ENCODE measurements at places on chromosomes 5 and 9.

GRCh38 chr5:39340506-39340905 is 23.8 kb downstream of the C9 start:
- DNase-seq, result no peak

DNA sequence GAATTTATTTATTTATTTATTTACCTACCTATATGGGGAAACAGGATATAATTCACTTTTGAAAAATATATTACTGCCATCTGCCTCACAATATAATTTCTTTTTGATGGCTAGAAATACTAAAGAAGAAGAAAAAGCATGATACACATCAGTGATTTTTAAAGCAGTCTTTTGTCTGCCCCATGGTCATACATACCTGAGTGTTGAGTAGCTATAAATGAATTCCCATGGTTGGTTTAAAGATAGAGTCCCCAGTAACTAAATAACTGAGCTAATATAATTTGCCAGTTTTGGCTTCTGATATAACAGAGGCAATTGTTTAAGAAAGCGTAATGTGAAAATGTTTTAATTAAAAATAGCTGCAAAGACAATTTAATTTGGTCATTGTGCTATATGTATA is 447.8 kb downstream of the PDE4D start:
- no peak for DNase-seq

DNA sequence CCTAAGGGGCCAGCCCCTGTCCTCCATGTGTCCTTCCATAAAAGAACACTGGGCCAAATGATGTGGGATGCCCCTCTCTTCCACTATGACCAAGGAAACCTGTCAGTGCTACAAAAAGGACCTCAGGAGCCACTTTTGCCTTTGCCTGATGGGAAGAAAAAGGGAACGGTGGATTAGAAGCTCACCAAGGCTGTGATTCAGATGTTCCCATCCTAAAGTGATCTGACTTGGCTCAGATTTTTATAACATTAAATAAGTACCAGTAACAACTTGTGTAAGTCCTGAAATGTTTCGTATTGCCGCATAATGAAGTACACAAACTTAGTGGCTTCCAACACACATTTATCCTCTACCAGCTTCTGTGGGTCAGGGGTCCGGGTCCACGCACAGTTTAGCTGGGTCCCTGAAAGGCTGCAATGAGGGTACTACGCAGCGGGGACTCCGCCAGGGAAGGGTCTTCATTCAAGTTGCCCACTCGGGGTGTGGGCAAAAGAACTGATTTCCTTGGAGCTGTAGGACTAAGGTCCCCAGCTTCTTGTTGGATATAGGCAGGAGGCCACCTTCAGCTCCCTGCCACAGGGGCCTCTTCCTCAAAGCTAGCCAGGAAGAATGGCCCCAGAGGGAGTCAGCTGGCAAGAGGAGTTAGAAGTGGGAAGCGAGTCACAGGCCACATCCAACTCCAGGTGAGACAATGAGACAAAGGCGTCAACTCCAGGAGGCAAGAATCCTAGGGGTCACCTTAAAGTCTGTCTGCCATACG is 60.4 kb downstream of the RAPGEF1 start:
- no peak for DNase-seq

GRCh38 chr5:119036101-119036762 is 34.7 kb upstream of the DMXL1 start:
- no peak for DNase-seq

DNA sequence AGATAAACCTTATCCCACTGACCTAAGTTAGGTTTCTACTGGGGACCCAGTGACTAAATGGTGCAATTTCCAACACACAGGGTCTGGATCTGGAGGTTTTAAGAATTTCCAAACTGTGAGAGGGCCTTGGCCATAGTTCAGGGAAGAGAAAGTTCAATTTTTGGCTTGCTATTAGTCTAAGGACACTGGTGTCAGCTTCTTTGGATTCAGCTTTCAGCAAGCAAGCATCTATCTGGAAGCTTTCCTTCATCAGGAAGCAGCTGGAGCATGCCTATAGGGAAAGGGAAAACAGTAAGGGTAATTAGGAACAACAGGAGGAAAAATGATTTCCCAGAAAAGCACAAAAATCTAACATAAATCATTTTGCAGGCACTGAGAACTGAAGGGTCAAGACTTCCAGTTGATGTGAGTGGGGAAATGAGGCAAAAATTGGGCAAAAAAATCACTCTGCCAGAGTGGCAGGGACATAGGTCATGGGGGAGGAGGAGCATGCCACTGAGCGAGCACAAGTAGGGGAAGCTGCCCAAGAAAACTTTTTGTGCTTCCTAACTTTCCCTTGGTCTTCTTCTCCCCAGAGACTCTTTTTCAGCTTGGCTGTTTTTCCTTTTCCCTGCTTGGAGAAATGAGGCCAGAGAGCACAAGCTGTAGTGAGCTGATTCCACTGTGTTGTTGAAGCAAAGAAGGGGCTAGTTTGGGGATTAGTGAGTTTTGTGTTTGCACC is 299.6 kb downstream of the FGF10 start:
- DNase-seq, result no peak

DNA sequence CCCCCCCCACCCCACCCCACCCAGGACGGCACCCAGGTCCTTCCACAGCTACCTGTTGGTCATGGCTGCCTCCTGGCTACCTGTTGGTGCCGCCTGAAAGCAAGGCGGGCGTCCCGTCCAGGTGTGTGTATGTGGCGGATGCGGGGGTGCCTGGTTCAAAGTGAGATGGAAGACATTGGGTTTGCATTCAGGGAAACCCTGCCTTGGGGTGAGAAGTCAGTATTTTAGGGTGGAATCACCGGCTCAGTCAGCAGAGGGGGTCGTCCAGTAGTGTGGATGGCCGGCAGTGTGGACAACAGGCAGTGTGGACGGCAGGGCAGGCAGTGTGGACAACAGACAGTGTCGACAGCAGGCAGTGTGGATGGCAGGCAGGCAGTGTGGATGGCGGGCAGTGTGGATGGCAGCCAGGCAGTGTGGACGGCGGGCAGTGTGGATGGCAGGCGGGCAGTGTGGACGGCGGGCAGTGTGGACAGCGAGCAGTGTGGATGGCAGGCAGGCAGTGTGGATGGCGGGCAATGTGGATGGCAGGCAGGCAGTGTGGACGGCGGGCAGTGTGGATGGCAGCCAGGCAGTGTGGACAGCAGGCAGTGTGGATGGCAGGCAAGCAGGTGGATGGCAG is 28.0 kb downstream of the NKD2 start:
- DNase-seq, result no peak

- no peak for DNase-seq
These were observed 54.1 kb upstream of the PDE8B start for GRCh38 chr5:77156379-77156778.

GRCh38 chr9:129697656-129698253 is 32.3 kb downstream of the PRRX2 start:
- DNase-seq, result peak; percentile 63

DNA sequence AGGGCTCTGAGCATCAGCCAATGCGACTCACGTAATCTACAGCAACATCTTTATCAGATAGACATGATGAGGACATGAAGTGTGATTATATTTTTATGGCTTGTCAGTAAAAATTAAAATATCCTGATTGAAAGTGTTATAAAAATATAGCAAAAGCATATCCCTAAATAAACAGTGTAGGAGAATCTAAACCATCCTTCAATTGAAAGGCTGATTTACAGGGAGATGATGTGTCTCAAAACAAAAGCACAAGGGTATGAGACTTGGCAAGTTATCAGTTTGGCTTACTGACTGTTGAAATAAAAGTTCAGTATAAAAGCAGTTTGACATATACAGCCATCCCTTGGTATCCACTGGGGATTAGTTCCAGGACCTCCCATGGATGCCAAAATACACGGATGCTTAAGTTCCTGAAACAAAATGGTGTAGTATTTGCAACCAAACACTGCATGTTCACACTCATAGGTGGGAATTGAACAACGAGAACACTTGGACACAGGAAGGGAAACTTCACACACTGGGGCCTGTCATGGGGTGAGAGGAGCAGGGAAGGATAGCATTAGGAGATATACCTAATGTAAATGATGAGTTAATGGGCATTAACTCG is 149.9 kb upstream of the MAP1B start:
- DNase-seq, result no peak

GRCh38 chr9:123523845-123524244 is 167.8 kb downstream of the CRB2 start:
- DNase-seq, result no peak

- DNase-seq, result no peak
These were observed 498.8 kb upstream of the CDH18 start for GRCh38 chr5:20486826-20487225.

DNA sequence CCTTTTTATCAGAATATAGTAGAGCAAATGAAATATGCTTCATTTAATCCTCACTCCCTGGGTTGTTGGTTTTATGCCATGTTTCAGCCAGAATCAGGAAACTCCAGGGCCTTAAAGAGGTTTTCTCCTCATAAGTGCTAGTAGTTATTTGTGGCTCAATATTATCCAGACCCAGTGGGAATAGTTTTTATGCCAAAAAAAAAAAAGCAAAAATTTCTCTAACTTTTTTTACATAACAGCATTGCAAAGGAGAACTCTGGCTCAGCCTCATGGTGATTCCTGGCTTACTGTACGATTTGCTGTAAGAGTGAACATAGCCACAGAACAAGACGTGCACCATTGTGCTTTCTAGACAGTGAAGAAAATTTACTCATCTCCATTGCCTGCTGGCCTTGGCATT is 232.5 kb downstream of the PJA2 start:
- no peak for DNase-seq

All from stimulated activated CD4-positive, alpha-beta T cell treated with anti-CD3 and anti-CD28 coated beads, Interleukin-1b, Interleukin-23, amount 100 ng/mL, for 24 hours (primary cell).